Stimulated activated CD8-positive, alpha-beta memory T cell treated with anti-CD3 and anti-CD28 coated beads, Interleukin-4, amount 100 ng/mL, for 1 hour (primary cell): ENCODE measurements at places on chromosomes 12 and 14.

- DNase-seq = no peak
Observed at GRCh38 chr14:68246074-68246785, 426.7 kb downstream of the RAD51B start.

- DNase-seq = no peak
Observed at GRCh38 chr14:79540394-79540793, 670.9 kb downstream of the DIO2 start.

DNA sequence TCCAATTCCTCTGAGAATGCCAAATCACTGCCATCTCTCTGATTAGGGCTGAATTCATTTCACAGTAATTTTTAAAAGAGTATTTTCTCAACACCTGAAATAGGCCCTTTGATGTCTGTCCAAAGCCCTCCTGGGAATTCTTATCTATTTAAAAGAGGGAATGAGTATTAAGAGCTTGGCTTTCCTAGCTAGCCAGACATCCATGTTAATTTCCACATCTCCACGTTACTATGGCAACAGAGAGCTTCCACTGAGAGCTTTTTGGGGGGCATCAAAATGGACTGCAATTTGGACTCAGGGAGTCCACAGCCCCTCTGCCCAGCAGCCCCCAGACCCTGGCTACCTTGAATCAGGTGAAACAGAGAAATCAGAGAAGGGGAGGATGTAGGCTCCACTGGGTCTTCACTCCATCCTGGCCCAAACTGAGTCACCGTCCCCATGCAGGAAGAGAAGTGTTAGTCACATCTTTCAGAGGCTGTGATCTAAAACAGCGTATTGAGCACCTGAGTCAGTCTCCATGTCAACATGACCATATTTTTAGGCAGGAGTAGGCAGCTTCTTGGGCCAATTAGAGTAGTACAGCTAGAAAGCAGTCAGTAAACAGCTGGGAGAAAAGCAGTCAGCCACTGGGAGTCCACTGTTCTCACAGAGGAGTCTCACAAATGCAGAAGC is 7.0 kb upstream of the FICD start:
- DNase-seq = no peak

DNA sequence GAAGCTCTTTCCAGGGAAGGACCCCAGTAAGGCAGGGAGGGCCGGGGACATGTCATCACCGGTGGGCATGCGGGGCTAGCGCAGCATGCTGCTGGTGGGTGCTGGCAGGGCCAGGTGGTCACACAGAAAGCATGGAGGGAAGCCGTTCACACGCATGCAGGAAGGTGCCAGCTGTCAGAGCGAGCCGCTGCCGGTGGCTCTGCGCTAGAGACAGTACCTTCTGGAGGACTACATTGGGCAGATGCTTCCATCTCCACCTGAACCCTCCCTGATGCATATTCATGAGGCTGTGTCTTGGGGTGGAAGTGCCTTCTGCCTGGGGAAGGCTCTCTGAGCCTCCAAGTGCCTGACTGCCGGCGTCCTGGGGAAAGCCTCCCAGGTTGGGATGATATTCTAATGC is 203.8 kb downstream of the CALM1 start:
- no peak for DNase-seq

DNA sequence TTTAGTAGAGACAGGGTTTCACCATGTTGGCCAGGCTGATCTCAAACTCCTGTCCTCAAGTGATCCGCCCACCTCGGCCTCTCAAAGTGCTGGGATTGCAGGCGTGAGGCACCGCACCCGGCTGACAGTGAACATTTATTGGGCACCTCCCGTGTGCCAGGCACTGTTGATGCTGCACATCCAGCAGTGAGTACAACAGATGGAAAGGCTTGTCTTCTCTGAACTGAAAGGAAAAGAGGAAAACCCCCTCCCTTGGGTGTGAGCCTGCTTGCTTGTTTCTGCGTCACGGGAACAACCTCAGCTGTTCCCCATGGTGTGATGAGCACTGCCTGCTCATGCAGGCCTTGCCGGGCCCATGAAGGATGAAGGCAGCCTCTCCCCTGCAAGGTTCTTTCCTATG is 39.5 kb downstream of the DGLUCY start:
- no peak for DNase-seq

- DNase-seq = no peak
Observed at GRCh38 chr14:66069830-66070541, 416.2 kb upstream of the CCDC196 start.

GRCh38 chr14:68687746-68688145 is 105.1 kb downstream of the ZFP36L1 start:
- no peak for DNase-seq

GRCh38 chr14:68337279-68337678 is 455.6 kb downstream of the ZFP36L1 start:
- no peak for DNase-seq

DNA sequence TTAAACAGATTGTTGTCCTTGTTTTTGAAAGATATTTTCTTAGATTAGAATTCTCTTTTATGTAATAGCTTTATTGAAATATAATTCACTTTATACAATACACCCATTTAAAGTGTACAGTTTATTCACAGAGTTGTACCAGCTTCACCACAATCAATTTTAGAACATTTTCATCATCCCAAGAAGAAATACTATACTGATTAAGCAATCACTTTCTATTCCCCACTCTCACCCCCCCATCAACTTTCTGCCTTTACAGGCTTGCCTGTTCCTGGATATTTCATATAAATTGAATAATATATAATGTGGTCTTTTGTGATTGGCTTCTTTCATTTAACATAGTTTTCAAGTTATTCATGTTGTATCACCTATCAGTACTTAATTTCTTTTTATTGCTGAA is 44.4 kb downstream of the ARHGAP5 start:
- no peak for DNase-seq

DNA sequence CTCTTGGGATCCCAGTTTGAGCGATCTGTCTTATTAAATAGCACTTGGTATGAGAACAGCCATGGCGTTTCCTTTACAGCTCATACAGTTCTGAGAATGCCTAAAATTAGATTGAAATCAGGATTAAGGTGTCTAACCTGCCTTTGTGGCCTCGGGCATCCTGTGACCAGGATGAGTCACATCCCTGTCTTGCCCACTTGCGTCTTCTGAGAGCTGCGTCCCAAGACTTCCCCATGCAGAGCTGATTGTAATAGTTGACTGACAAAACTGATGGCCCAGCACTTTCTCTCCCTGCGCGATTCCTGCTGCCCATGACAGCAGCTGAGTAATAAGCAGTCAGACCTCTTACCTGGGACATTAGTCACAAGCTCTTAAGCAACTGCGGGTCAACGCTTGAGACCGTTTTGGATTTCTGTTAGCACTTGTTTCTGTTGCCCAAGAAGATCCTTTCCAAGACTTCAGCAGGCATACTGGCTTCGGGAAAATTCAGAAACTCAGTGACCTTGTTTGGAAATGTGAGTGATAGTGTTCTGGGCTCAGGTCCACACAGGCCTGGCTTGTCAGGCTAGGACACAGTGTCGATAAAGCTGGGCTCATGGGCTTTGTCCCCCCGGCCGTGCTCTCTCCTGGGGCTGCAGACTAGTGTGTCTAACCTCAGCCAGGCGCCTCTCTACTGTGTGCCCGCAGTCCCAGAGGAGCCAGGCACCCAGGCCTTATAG is 169.9 kb upstream of the HIF1A start:
- DNase-seq = no peak

GRCh38 chr14:37147310-37147880 is 25.0 kb downstream of the SLC25A21 start:
- DNase-seq = no peak

GRCh38 chr14:51657762-51658161 is 6.1 kb downstream of the FRMD6 start:
- DNase-seq = no peak

GRCh38 chr12:26715232-26715631 is 117.8 kb downstream of the ITPR2 start:
- no peak for DNase-seq

- no peak for DNase-seq
Observed at GRCh38 chr12:78887444-78887843, 22.9 kb downstream of the SYT1 start.

- no peak for DNase-seq
Observed at GRCh38 chr14:79543967-79544697, 667.2 kb downstream of the DIO2 start.

DNA sequence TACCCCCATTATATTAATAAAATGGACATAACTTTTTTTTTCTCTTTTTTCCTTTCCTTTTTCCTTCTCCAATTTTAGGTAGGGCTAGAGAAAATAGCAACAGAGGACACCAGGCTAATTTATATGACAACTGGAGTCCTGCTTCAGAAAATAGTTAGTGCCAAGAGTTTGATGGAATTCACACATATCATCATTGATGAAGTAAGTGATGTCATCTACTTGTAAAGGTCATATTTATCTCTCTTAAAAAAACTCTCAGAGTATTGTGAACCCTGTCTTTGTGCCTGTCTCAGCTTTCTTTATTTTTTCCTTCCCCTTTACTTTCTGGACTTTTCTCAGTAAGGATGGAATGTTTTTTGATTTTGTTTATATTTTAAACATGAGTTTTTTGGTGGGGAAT is 24.3 kb upstream of the RD3L start:
- DNase-seq = no peak

- no peak for DNase-seq
Observed at GRCh38 chr14:51439896-51440295, 199.8 kb downstream of the TMX1 start.

DNA sequence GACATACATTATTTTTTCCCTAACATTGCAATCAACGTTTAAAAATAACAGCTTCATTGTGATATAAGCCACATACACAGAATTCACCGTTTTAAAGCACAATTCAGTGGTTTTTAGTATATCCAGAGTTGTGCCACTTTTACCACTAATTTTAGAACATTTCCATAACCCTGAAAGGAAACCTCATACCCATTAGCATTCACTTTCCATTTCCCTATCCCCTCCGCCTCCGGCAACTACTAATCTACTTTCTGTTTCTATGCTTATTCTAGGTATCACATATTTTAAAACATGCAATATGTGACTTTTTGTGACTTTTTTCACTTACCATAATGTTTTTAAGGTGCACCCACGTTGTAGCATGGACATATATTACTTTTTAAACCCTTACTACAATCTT is 55.6 kb upstream of the ISM2 start:
- DNase-seq = no peak

- no peak for DNase-seq
Observed at GRCh38 chr12:53867216-53868012, 71.2 kb upstream of the HOXC13 start.

DNA sequence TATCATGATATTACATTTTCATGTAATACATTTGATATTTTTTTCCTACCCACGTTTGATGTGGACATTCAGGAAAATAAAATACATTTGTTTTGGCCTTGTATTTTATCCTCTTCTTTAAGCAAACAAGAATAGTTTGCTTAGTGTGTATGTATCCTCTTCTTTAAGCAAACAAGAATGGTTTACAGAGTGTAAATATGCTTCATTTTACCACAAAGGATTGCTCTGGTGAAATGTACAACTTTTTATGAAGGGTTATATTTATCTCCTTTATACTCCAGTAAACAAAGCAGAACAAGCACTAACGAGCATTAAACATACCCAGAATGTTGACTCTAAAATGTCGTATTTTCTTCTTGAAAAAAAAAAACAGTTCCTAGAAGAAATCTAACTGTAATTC is 244.7 kb downstream of the KCNH5 start:
- no peak for DNase-seq

DNA sequence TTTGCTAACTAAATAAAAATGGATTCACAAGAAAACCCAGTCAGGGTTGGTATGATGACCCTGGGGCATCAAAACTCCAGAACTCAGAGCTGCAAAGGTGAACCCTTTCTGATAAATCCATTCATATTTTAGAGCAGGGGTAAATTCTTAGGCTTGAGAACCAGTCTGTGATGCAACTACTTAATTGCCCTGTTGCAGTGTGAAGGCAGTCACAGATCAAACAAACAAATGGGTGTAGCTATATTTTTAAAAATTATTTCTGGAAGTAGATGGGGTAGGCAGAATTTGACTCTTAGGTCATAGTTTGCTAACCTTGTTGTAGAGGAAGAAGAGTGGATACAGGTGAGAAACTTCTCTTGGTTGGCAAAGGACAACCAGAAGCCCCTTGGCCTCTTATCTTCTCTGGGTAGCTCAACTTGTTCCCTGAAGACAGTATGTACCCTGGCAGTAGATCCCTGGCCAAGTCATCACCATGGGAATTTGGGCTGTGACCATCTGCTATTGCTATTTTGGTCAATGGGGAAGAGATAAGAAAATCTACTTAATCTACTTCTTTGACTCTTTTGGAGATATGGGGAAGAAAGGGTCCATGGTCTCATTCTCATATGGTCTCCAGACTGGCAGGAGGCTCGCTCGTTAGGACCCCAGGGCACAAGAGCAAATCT is 216.1 kb downstream of the PPM1H start:
- no peak for DNase-seq

- no peak for DNase-seq
Observed at GRCh38 chr12:124829708-124830304, 33.9 kb downstream of the SCARB1 start.

DNA sequence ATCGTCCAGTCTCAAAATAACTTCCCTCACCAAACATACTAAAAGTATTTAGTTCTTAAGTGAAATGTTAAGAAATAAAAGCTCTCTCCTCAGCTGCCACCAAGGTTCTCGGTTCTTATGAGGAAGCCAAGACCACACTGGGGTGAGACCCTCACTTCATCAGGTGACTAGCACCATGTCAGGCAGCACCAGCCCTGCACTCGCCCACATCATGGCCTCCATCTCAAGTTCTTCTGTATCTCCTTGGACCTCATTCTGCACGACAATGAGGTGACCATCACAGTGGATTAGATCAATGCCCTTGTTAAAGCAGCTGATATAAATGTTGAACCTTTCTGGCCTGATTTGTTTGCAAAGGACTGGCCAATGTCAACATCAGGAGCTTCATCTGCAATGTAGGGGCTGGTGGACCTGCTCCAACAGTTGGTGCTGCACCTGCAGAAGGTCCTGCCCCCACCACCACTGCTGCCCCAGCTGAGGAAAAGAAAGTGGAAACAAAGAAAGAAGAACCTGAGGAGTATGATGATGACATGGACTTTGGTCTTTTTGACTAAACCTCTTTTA is 12.4 kb downstream of the SEC23A start:
- DNase-seq = no peak

DNA sequence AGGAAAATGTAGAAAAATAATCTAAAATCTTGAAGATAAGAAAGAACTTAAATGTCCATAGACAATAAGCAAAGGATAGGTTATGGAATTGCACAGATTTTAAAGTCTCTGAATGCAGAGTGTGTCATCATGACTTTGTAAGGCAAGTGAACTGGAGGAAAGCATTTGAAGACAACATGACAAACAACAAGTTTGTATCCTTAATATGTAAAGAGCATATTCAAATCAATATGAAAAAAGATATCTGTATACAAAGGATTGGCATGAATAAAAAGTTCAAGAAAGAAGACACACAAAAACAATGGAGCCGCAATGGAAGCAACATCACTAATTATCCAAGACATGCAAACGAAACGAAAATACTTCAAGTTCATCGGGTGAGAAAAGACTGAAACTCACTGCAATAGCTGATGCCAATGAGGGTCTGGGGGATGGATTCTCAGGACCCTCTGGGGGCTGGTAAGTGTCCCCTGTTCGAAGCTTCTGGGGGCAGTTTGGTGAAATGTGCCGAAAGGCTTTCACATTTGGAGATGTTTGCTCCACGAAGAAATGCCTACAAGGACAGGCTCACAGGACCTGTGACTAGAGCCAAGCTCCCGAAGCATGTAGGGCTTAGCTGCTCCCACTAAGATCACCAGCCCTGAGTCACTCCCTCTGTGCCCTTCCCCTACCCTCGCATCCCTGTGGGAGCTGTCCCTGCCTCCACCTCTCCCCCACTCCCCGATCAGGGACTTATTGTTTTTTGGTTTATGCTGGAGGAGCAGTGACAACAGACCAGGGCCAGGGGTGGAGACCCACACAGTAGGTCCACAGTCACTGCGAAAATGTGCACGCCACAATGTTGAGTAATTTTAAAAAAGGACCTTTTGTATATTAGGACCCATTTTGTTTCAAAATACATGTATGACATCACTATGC is 345.7 kb upstream of the SFSWAP start:
- no peak for DNase-seq
